Stimulated activated CD8-positive, alpha-beta memory T cell treated with anti-CD3 and anti-CD28 coated beads, Interleukin-7, amount 100 ng/mL, for 1 hour (primary cell): ENCODE measurements at places on chromosomes 5 and 9.

GRCh38 chr9:98168941-98169488, 23.4 kb downstream of the CORO2A start:
- DNase-seq: no peak

- DNase-seq: no peak
Measured at GRCh38 chr5:89723907-89724306, 685.6 kb downstream of the CETN3 start.

GRCh38 chr9:94937214-94937903, 210.9 kb downstream of the AOPEP start:
- no peak for DNase-seq

DNA sequence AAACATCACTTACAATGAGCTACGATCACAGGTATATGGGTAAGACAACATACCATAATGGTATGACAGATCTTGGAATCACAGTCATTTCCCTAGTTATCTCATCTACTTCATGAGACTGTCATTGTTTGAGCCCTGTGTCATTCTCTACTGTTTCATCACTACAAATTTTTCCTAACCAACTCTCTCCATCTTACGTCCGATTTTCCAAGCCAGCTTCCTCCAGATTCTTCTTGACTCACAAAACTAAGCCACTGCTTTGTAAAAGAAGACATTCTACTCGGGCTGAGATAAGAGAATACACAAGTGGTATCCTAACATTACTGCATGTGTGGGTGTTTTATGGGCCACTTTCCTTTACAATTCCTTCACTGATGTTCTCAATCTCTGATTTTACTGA, 49.6 kb downstream of the SERINC5 start:
- no peak for DNase-seq

DNA sequence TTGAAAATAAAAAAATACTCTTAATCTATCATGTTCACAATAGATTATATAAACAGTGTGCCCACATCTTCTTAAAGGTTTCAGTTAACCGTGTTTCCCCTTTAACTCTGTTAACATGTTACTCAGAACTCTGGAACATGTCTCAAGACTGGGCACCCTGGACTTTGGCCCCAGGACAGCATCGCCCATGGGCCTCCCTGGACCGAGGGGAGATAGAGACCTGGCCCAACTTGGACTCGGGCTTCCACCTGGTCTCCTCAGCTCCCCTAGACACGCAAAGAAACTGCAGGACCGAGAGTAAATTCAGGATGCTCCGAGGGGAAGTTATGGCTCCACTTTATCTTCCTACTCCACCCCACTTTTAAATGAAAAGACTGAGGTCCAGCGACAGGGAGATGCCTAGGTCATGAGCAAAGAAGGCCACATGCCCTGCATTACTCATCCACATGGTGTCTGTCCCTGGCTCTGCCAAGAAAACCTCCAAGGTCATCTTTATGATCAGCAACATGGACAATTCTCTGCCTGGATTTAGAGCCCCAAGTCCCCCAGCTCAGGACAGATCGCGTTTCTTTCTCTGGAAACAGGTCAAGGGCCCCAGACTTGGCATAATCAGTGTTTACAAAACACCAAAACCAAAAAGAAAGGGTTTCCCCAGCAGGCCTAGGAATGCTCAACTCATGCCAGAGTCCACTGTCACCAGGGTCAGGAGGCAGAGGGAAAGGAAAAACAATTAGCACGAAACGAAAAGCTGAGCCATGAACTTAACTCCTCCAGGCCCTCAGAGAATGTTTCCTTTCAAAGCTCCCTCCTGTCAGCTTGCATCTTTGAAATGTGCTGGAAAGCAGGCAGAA, 17.4 kb downstream of the GPX3 start:
- DNase-seq: no peak

- DNase-seq: no peak
Measured at GRCh38 chr5:59792983-59793585, 100.4 kb downstream of the PDE4D start.

DNA sequence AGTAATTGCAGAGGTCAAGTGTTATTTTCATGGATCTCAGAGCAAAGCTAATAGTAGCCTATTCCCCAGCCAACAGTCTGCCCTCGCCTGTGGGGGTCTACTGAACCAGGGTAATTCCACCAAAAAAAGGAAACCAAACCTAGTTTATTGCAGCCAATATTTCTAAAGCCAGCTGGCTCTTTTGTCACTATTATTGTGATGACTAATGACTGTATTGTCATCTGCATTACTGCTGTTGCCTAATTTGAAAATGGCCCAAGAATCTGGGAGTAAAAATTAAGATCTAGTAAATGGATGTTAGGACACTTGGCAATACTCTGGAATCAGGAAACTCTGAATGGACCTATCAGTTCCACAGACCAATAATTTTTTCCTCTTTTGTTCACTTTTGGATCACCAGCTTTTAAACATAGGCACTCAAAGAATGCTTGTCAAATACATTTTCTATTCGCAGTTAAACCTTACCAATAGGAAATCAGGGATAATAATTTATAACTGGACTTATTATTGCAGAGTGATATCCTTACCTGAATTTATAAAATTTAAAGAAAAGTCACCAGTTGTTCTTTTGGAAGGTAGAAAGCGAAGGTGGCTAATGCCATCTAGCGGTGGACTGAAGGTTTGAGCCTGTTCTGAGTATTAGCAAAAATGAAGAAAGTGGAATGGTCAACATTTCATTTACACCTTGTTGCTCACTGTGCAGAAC, 69.2 kb downstream of the SYK start:
- DNase-seq: peak; percentile 12

DNA sequence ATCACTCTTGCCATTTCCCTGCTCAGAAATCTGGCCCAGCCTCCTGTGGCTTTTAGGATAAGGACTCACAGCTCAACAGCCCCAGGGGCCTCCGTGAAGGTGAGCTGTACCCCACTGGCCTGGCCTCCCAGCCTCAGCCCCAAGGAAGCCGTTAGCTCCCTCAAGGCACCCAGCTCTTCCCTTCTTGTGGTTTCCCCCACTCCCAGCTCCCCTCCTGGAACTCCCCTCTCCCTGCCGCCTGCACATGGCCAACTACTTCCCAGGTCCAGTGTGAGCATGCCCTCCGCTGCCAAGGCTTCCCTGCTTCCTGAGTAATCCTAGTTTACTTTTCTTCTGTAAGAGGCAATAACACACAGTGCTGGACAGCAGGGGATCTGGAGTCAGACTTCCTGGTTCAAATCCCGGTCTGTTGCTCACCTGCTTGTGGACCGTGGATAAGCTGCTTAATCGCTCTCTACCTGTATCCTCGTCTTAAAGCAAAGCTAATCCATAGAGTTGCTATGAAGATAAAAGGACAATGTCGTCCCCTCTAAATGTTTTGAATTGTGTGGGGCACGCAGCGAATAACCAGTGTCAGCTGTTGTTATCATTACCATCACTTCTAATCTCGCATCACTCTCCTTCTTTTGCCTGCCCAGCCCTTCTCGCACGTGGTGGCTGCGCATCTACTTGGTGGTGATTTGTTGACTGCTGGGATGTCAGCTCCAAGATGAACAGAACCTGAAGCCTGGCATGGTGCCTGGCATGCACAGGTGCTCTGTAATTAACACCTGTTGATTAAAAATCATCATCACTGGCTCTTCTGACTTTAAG, 86.6 kb downstream of the C5orf15 start:
- DNase-seq: no peak

DNA sequence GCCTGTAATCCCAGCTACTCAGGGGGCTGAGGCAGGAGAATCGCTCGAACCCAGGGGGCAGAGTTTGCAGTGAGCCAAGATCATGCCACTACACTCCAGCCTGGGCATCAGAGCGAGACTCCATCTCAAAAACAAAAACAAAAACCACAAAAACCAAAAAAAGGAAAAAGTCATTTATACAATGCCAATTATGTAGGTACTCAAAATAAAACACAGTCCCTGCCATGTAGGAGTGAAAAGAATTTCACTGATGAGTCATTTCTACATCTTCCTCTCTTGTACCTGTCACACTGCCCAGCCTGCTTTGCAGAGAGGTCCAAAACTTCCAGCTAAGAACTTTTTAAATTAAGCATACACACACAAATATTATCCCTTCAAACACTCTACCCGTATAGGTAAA, 215.8 kb downstream of the EPB41L4A start:
- no peak for DNase-seq

GRCh38 chr5:148542812-148543211, 111.5 kb downstream of the HTR4 start:
- no peak for DNase-seq

GRCh38 chr5:158807946-158808345, 291.8 kb downstream of the EBF1 start:
- no peak for DNase-seq

DNA sequence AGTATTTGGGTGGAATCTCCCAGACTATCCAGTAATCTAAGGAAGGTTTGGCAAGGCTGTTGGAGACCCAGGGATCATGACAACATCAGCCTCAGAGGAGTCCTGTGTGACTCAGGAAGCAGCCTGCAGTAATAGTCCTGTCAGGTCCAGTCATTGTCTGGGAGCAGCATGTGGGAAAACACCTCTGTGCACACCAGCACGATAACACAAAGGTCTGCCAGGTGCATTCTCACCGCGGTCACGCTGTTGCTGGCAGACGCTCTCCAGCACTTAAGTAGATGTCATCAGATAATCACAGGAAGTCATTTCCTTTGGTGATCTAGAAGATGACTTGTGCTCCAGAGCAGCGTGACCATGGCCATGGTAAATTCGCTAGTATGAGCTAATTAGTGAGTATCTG, 99.2 kb upstream of the IQGAP2 start:
- no peak for DNase-seq

- peak; percentile 53 for DNase-seq
Measured at GRCh38 chr9:133141833-133142595, 21.0 kb upstream of the RALGDS start.
